ENCODE measurements at places on chromosomes 7 and 10.

GRCh38 chr10:15370212-15370855, 755 bp downstream of the FAM171A1 start:
- DNase-seq: peak; percentile 23

DNA sequence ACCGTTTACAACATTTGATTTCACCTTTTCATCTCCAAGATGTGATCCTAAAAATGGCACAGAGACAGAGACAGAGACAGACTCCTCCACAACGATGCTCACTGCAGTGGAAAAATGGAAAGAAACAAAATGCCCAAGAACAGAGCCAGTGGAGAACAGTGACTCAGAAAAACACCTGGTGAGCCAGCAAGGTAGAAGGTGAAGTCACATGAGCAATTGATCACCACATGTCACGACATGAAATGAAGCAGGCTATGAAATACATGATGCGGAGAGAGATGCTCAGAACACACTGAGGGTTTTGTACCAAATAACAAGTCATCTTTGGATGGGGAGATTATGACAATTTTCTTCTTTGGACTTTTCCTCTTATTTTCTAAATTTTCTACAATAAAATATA, 3.5 kb downstream of the MSMB start:
- DNase-seq: no peak

- DNase-seq: peak; percentile 51
These were observed 615 bp upstream of the CNTNAP2 start for GRCh38 chr7:146115851-146116520.

DNA sequence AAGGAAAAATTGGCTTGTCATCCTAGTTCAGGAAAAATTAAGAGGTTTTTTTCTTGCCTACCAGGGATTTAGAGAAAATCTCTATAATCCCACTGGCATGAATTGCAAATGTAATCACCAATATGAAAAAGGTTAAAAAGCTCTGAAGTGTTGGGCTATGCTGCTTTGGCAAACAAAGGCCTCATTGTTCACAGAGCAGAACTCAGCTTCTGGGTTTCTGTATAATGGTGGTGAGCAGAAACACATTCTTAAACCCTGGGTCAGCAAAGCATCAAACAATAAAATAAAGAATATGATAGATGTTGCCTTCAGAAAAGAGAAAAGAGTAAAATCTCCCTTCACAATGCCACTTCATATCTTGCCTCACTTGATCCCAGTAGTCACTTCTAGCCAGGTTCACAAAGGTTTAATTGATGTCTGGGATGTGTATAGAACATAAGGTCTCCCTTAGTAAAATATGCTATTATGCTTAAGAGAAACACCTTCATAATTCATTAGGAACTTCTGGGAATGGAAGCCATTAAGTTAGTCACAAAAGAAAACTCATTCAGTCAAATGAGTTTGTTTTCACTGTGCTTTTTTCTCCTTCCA, 1255.5 kb upstream of the PHF14 start:
- no peak for DNase-seq

GRCh38 chr10:127892743-127893142, at the start of gene CLRN3:
CLRN3 (minus strand) TSS chr10:127892941; CDS start chr10:127892784, 157 bp downstream.
- DNase-seq: no peak

DNA sequence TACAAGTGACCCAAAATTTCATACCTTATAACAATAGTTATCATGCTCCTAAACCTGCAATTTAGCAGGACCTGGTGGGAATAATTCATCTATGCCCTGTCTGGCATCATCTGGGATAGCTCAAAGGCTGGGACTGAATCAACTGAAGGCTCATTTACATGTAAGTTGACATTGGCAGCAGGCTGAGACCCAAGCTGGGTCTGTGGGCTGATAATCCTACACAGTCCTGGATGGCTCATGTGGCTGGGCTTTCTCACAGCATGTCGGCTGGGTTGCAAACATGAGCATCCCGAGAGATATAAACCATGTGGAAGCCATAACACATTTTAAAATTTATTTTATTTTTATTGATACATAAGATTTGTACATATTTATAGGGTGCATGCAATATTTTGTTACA, 19.5 kb upstream of the ABCB5 start:
- DNase-seq: no peak

GRCh38 chr10:50219646-50220045, 31.7 kb downstream of the ASAH2 start:
- no peak for DNase-seq

DNA sequence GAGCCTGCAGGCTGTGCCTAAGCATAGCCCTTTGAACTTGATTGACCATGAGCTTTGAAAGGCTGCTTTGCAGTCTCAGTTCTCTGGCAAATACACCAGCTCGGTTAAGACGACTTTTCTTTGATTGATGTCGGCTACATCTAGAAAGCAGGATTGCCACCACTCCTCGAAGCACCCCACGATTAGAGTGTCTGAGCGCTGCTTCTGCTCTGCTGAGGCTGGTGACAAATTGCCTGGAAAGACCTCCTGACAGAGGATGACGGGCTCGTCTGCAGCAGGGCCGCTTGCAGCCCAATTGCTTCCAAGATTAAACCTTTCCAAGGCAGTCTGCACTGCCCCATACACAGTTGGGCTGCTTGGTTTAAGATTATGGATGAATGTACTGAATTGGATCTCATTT, 182.0 kb downstream of the CUX1 start:
- no peak for DNase-seq

GRCh38 chr7:33050535-33051318, 11.8 kb downstream of the NT5C3A start:
- DNase-seq: peak; percentile 39

- DNase-seq: no peak
These were observed 162.1 kb upstream of the RNF32 start for GRCh38 chr7:156478486-156478885.

GRCh38 chr10:628386-629045, 61.0 kb downstream of the DIP2C start:
- DNase-seq: no peak

GRCh38 chr10:129099992-129100391, 367.0 kb upstream of the MGMT start:
- no peak for DNase-seq

DNA sequence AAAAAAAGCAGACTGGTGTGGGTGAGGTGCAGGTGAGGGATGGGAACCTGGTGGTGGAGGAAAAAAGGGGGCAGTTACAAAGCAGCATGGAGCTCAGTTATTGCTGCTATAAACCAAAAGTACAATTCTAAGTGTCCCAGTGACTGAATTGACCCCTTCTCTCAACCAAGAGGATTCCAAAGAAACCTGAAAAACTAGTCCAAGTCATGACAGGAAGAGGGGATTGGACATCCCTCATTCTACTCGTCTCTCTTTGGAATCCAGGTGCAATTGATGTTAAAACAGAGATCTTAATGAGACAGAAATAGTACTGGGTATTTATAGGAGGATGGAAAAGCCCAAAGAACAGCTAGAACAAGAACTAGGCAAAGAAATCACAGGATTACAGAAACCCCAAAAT, 322.3 kb upstream of the IGFBP3 start:
- DNase-seq: no peak

DNA sequence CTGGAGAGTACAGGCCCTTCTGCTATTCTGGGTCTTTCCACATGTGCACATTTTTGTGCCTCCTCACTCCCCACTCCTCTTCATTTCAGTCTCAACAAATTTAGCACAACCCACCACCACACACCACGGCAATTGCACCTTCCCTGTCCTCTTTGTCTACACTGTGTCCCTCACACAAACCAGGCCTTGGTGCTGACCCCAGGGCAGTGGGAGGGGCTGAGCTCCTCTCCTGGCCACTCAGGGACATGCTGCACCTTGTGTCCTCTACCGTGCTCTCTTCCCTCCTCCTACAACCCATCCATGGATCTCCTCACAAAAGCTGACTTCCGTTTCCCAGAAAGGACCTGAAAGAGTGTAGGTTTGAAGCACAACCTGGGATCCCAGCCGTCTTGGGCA, 90.9 kb upstream of the IKZF1 start:
- DNase-seq: no peak

GRCh38 chr10:98832738-98833137, 386.0 kb upstream of the HPS1 start:
- no peak for DNase-seq

DNA sequence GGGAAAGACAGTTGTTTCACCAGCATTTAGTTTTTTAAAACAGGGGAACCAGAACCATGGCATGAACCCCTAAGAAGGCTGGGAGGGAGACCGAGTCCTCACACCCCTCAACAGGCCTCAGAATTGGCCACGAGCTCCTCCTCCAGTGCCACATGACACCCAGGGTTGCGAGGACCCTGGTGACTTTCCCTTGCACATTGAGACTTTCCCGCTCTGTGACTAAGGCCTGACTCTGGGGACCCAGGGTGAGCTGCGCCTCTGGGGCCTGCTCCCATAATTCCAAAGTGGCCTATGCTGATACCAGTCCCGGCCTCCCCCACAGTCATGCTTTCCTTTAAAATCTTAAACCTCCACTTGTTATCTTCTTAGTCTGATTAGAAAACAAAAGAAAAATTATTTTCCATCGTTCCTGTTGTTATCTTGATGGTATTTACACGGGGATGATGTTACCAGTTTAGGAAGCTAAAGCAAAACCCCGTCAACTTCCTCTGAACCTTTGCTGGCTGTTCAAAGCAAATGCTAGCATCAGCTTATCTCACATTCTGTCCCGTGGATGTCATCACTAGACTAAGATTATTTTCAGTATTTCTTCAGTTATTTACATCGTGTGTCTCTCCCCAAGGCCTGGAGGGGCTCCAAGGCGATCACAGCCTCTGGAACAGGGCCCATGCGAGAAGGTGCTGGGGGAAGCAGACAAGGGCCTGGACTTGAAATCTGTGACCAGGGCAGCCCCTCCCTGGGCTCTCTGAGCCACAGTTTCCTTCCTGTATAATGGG, 42.1 kb downstream of the FAM53B start:
- peak; percentile 58 for DNase-seq

- DNase-seq: no peak
These were observed 105.2 kb upstream of the GSDME start for GRCh38 chr7:24862461-24862860.

GRCh38 chr7:143315776-143316175, at the start of gene CLCN1:
CLCN1 (plus strand) TSS chr7:143316111; CDS start chr7:143316213, 102 bp downstream.
- no peak for DNase-seq

DNA sequence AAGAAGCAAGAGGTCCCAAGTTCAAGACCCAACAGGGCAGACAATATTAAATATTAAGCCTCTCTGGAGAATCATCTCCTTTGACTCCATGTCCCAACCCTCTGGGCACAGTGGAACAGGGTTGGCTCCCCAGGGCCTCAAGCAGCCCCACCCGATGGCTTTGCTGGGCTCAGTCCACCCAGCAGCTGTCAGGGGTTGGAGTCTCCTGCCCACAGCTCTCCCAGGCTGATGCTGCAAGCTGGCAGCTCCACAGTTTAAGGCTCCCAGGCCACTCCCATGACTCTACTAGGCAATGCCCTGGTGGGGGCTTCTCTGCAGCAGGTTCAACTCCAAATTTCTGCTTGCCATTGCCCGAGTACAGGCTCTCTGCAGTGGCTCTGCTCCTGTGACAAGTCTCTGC, 55.1 kb downstream of the LARP4B start:
- no peak for DNase-seq

DNA sequence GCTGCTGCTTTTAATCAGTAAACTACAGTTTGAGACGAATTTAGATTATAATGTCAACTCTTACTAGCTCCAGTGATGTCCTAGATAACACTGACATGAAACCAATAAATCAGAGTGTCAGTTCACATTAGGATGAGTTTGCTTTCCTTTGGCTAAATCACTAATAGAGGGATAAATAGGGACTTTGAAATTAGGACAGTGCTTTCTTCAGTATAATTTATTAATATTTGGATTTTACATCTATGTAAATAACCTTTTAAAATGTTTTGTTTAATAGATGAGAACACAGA, 55.6 kb downstream of the C1GALT1 start:
- DNase-seq: no peak

DNA sequence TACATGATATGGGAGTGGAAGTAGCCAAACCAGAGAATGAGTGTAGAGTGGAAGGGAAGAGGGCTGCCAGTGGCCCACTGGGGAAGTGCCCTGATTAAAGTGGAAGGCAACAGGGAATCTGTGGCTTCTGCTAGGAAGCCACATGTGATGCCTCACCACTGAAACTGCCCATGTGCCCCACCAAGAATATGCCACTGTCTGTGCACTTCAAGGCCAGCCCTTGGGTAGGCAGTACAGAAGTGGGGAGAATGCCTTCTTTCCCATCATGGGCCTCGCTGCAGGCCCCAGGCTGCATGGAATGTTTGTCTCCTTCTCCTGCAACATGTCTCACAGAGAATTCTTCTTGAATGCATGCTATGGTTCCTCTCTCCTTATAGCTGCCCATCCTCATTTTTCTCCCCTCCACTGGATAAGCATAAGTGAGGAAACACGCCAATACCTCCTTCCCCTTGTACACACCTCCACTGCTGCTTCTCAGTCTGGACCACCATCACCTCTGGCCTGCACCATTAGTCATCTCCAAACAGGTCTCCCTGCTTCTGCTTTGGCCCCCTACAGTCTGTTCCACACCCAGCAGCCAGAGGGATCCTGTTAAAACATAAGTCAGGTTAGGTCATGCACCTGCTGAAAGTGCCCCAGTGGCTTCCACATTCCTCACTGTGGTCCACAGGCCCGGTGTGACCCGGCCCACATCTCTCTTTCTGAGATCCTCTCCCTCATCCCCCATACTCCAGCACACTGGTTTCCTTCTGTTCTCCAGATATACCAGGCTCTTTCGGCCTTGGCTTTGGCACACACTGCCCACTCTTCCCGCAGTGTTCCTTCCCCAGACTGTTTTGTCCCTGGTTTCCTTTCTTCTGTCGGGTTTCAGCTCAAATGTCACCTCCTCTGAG, 37.1 kb downstream of the SNX10 start:
- DNase-seq: peak; percentile 13

DNA sequence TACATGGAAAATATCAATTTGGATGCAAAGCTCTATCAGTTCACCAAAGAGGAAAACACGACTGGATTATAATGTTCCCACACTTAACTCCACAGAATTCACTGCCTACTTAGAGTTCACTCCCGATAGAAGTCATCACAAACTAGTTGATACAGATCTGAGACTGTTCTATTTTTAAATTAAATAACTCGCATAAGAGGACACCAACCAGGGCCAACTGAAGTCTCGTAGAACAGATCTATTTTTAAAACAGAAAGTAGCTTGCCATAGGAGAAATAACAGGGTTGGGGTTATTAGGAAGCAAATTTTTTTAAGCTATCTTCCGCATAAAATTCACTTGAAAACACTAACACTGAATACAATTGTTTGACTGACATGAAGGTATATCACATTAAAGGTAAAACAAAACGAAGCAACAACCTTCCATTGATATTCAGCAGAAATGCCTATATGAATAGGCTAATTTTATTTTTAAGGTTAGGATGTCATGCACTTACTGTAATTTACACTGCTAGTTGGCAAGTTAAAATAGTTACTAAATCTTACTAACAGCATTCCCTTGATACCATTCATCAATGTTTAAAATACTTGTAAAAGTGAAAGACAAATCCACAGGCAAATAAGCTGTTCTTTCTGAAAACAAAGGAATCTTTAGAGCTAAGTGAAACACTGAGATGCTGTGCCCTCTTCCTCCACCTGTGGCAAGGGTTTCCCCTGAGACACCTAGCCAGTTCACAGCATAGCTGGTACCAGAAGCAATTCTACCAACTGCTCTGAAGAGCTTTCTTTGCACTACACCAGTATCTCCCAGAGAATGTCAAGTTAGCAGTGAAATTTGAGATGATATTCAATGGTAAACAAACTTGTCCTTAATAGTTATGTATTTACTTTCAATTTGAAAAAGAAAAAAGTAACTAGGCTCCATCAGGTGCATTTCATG, 186.7 kb upstream of the ANK3 start:
- no peak for DNase-seq

GRCh38 chr10:93435621-93436397, 46.3 kb downstream of the MYOF start:
- no peak for DNase-seq

- DNase-seq: no peak
These were observed 177.1 kb downstream of the EVX1 start for GRCh38 chr7:27419581-27420177.

- no peak for DNase-seq
These were observed 11.0 kb upstream of the SH2D4B start for GRCh38 chr10:80526742-80527141.

Measured in activated CD8-positive, alpha-beta T cell treated with anti-CD3 and anti-CD28 coated beads for 36 hours (primary cell).